ENCODE measurements at places on chromosomes 2 and 18. TPM values are rescaled to one million over a fixed set of nuclear protein-coding genes. Genes with fewer than 3 reads are reported as not detected.

Gene CCDC85A
- total RNA-seq: 2.4 TPM

GRCh38 chr2:173970516-173970924, 5.3 kb upstream of the SP3 start:
- ATAC-seq: no peak

Gene DYNAP
- total RNA-seq: not detected

DNA sequence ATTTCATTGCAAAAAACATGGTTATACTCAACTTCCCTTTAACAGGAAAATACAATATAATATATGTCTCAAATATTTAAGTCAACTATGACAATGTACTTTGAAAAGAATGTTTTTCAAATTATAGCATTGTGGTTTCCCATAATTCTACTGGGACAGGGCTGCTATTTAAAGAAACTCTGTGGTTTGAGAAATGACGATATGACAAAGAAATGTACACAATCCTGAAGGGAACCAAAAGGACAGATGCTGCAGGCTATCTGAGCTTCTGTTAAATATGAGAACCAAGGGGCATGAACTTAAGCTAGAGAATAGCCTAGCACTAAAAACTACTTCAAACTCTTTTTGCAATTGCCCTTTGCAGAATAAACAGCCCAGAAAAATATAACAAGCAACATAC, 415.9 kb downstream of the GRB14 start:
- no peak for ATAC-seq

Gene SERPINB10
- total RNA-seq: 0.24 TPM

- ATAC-seq: peak; percentile 26
Observed at GRCh38 chr2:161556440-161556839, 67.8 kb upstream of the SLC4A10 start.

DNA sequence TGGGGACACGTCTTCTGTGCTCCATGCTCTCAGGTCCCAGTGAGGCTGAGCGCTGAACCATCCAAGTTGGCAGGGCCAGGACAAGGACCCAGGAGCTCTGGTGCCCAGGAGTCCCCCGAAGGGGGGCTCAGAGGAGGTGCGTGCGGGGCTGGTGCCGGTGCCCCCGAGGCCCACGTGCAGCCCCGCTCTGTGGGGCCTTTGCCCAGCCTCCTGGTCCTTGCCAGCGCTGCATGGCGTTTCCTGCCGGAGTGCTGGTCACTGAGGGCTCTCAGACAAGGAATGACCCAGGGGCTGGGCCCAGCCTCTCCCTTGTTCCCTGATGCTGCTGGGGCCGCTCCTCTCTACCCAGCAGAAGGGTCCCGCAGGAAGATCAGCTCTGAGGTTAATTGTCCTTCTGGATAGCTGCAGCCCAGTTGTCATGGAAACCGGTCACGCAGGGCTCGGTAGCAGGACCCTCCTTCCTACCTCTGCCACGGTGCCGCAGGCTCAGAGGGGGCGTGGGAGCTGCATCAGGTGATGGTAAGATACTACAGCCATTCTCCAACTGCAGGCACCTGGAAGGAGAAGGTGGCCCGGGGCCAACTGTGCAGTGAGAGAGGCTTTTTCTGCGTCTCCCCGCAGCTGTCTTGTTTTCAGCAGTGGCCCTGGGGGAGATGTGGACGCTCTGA, 64.5 kb downstream of the RRM2 start:
- ATAC-seq: peak; percentile 79

GRCh38 chr2:115763601-115764000, 1321.2 kb downstream of the DPP10 start:
- ATAC-seq: no peak

- ATAC-seq: no peak
Observed at GRCh38 chr18:78678318-78678695, 301.3 kb upstream of the SALL3 start.

GRCh38 chr2:96506016-96506906, 1.1 kb upstream of the NEURL3 start:
- no peak for ATAC-seq

Gene GYPC
- 120 TPM for total RNA-seq

GRCh38 chr2:11750422-11750821, 4.0 kb downstream of the LPIN1 start:
- ATAC-seq: no peak

GRCh38 chr18:13291299-13291698, 72.7 kb downstream of the LDLRAD4 start:
- no peak for ATAC-seq

DNA sequence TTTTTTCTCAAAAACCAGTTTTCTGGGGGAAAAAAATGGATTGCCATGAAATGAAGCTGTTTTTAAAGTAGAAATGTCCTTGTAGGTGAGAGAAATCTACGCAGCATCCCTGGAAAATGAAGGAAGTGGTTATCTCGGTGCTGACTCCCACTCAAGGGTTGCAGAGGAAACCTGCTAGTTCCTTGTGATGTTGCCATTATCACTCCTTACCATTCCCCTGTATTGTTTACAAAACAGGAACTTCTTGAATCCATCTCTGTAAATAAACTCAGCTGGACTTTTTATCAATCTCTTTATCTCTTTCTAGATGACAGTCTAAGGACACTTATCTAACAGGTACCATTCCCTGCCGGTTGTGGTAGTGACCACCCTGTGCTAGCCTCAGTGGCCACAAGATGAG, 61.2 kb downstream of the FEZ2 start:
- no peak for ATAC-seq

DNA sequence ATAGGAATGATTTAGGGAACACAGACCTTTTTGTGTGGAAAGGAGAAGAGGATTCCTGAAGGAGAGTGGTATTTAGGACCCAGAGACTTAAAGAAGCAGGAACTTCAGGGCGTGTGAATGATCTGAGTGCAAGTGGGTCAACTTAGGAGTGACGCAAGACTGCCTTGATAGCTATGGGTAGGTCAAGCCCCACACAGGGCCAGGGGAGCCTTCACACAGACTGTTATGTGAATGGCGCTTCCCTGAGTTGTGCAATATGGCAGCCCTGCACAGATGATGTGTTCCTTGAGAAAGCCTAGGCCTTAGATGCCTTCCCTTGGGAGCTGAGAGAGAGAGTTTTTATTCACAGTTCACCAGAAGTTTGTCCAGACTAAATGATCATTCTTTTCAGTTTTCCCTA, 47.1 kb upstream of the IGFBP5 start:
- ATAC-seq: no peak

GRCh38 chr2:190235101-190235500, 84.5 kb downstream of the HIBCH start:
- no peak for ATAC-seq

GRCh38 chr2:24269265-24269664, 91.1 kb downstream of the ITSN2 start:
- no peak for ATAC-seq

- no peak for ATAC-seq
Observed at GRCh38 chr2:96684883-96685576, 42.5 kb downstream of the FER1L5 start.

Gene CIB4
- not detected for total RNA-seq
